ENCODE measurements at places on chromosomes 1 and 21.

GRCh38 chr1:81549588-81550127 lies 251.1 kb upstream of the ADGRL2 start:
- DNase-seq: peak; percentile 20

DNA sequence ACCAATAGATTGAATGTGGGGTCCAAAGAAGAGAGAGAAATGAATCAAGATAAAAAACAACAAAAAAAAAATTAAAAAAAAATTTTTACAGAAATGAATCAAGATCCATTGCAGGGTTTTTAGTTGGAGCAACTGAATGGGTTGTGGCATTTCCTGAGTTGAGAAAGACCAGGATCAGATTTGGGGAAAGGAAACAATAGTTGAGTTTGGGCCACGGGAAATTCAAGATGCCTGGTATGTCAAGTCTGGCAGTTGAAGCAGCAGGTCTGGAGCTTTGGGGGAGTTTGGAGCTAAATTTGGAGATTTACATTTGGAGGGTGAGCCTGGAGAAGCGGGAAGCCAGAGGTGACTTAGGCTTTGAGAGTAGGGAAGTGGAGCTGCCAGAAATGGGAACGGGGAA lies 22.6 kb downstream of the ATP8B2 start:
- no peak for DNase-seq

DNA sequence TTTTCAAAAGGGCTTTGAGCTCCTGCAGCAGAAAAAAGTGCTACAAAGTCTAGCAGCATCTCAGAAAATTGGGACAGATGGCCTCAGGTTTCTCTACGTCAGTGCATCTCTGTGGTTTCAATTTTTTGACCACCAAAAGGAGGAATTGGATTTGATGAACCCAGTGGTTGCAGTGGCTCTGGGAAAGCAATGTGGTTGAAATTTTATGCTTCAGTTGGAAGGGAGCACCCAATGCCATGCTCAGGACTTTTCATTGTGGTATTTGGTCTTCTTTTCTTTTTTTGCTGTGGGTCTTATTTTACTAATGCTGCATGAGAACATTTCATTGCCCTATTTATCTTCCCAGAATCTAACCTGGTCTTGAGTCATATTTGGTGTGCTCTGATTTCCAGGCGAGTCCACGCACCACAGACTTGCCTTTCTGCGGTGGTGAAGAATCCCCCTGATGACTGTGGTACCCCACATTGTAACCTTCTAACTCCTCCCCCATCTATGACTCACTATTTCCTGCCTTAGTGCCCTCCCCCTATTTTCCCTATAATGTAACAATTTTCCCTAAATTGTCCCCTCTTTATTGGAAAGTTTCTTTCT lies 56.7 kb downstream of the S1PR1 start:
- peak; percentile 74 for DNase-seq

GRCh38 chr1:215569986-215570824 lies 3.1 kb downstream of the KCTD3 start:
- no peak for DNase-seq

GRCh38 chr1:226609836-226610455 lies 61.4 kb downstream of the STUM start:
- no peak for DNase-seq

DNA sequence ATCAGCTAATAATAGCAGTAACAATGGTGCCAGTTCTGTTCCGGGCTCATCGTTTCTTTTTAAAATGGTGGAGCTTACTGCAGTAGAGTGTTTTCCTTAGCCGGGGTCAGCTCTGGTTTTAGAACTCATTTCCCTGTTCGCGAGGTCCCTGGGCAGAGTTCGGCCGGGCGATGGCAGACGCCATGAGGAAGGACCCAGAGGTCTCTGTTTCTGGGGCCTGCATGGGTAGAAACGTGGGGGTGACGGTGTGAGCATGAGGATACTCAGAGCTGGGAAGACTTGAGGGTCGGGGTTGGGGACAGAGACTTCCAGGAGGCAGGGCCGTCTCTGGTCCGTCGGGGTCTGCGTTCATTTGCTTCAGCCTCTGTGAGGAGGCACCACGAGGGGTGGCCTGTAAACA lies 38.8 kb downstream of the PRKCZ start:
- no peak for DNase-seq

- no peak for DNase-seq
Measured at GRCh38 chr1:111538343-111539025, 35.1 kb upstream of the ADORA3 start.

DNA sequence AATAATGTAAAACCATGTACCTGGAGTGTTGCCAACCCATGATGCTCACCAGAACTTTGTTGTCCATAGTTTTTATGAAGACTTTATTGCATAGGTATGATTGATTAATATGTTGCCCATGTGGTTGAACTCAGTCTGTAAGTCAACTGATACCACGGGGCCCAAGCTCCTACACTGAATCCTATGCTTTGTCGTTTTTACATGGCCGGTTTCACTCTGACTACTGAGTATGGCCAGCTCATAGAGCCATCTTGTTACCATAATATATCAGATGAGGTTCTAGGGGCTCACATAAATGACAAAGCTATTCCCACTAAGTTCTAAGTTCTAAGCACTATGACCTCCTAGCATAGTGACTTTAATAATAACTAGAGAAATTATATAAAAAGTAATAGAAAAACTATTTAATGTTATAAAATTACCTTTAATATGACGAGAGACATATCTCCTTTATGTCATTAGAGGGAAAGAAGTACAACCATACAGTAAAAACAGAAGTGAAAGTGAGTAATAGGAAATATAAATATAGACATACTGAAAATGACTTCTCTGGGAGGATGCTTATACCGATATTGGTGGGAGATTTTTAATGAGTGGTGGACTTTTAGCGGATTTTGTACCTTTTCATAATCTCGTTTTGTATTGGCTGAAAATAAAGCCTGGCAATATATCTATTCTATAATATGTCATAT lies 983.4 kb upstream of the PRMT6 start:
- no peak for DNase-seq

- no peak for DNase-seq
Measured at GRCh38 chr21:44460441-44460755, 5.1 kb downstream of the LRRC3 start.

DNA sequence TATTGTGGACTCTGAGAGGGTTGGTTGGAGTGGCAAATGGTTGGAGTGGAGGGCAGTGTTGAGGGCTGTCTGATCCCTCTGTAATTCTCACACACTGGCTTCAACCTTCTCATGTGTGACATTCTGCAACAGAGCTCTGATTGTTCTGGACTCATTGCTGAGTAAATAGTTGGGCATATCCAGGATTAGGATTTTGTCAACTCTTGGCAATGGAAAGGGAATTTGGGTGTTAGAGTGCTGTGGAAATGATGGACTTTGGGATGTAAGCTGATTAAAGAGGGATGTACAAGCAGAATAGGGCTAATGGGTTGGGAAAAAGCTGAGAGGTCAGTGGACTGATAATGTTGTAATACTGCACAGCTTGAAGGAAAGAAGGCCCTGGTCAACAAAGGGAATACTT lies 16.5 kb downstream of the TLCD4 start:
- no peak for DNase-seq

DNA sequence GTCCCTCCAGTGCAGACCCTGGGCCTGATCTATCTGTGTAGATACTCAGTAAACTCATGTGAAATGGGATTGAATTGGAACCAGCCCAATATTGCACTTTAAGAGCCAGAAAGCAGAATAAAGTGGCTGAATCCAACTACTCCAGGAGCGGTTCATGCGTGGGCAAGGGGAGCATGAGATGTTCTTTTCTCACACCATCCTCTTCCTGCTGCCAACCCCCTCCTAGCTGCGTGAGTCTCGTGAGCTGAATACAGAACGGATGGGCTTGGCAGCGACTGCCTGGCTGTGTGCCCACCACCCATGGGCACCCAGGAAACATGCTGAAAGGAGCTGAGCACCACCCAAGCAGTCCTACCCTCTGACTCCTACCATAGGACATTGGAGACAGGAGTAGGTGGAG lies 128.3 kb downstream of the ELAVL4 start:
- no peak for DNase-seq

DNA sequence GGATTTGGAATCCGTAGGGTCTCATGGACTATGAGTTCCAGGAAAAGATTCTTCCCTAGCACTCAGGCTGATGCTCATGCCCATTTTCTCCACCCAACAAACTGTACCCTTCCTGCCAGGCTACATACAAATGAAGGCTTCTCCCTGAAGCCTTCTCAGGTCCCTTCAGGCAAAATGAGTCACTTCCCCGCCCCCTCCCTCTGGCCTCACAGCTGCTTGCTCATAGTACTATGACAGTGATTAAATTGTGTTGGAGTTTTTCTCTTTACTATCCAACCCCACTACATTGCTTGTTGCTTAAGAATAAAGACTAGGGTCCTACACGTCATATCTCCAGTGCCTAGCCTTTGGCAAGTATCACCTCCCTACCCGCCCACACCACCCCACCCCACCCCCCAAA lies 207.6 kb upstream of the NFIA start:
- no peak for DNase-seq

DNA sequence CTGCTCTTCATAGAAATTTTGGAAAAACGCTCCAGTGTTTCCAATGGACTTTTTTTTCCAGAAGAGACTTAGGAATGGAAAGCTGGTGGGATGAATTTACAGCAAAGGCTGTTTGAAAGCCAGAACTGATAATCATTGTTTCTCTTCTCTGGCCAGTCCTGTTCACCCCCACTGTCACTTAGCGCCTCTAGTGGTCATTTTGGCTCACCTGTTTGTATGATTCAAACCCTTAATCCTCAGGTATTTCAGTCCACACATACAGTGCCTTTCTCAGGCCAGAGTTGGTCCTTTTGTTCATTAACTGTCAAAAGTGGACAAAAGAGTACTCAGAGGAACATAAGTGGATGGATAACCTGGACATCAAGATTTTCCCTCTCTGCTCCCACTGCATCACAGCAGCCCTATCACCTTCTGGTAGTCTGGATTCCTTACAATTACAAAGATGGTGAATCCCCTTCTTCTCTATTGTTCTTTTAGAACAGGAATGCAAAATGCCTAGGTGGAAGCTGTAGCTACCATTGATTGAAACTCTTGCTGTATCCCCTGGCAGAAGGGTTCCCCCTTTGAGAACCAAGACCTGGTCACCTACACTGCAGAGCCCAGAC lies 177.6 kb upstream of the OLFM3 start:
- peak; percentile 6 for DNase-seq

- no peak for DNase-seq
Measured at GRCh38 chr1:20717452-20718342, at the start of gene KIF17. Gene KIF17, minus strand, starts transcription at chr1:20718007. Its CDS starts 301 bp downstream, at chr1:20717706.

DNA sequence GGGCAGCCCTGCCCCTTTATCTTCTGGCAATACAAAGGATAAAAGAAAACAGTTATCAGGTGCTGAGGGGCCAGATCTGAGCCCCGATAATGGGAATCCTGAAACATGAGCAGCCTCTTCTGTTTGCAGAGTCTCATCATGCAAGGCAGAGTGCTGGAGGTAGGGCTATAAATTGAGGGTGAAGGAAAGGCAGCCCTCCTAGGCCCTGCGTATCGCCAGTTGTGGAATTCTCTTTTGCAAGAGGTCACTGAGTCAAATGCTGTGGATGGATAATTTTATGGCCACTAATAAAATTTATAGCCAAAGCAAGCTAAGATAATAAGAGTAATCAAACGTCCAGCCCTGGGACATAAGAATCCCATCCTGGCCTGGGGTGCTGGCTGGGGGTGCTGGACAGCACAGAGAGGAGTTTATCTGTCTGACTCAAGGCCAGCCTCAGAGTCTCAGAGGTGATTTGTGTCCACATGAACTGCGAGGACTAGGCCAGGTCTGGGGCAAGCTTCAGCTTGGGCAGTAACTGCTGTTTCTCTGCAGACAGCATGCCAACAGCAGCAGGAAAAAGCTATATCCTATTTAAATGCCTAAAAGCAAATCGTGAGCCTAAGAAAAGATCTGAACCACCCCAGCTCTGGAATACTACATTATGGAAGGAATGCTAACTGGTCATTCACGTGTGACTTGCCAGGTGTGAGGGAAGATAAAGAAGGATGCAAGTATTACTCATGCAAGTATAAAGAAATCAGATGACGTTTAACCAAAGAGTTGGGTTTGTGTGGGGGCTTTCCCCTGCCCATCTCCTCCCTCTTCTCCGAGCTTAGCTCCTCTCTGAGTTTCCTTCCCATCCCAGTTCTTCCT lies 254.8 kb downstream of the KIF26B start:
- DNase-seq: no peak

GRCh38 chr1:208239473-208240381 lies 4.5 kb downstream of the PLXNA2 start:
- no peak for DNase-seq

DNA sequence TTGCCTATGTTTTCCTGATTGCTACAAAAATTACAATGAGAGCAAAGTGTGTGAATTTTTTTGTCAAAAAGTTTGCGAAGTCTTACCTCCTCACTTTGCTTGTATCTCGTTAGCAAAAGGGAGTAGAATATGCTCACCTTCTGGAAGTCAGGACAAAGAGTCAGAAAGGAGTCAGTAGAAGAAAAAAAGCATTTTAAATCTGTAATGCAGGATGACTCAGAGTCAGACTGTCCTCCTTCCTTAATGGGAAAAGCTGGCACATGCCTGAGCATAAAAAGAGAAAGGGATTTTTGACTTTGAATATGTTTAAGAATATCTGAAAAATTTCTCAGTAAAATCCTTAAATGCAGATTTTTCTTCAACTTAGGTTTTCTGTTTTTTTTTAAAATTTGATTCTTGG lies 14.2 kb upstream of the VN1R5 start:
- DNase-seq: no peak

- peak; percentile 55 for DNase-seq
Measured at GRCh38 chr1:109814993-109815786, 51.5 kb upstream of the EPS8L3 start.

DNA sequence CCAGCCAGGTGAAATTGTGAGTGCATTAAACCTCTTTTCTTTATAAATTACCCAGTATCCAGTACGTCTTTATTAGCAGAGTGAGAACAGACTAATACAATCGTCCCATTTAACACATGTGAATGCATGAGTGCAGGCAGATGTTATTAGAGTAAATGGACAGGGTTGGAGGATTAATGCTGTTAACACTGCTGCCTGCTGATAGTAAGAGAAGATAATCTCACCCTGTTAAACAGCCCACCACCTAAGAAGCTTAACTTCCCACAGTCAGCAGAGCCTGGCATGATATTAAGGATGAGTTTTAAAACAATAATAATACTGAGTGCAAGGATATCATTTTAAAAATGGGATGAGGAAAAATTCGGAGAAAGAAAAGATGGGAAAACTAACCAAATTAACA lies 181.4 kb upstream of the LHX8 start:
- DNase-seq: no peak

DNA sequence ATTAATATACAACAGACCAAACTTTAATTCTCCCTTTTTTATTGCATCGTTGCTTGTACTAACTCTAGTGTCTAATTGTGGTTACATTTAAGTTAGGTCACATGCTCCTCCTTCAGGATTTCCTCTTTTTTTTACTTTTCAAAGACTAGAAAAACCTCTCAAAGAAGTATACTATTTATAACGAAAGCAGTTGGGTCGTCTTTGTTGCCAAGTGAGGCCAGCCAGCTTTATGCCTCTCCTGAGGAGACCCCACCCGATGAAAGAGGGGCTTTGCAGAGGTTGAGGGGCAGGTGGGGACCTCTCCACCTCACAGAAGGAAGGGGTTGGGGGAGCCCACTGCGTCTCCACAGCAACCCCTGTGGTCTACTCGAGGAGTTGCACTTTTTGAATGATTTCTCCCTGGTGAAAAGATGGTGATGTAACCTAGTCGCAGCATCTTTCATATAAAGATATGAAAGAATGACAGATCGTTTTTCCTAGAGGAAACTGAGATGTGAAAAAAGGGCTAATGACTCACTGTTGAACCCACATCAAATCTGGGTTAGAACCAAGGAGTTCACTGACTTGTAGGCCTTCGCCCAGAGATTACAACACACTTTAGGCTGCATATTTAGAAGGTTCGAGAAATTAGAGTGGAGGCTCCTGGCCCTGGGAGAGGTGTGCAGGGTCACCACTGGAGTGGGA lies 6.4 kb downstream of the TGFB2 start:
- peak; percentile 38 for DNase-seq

Measured in Jurkat, Clone E6-1 (cell line).